Adrenal gland (tissue), 19 donors: ENCODE measurements at places on chromosomes 2 and 18.

- no peak for DNase-seq
Observed at GRCh38 chr18:23365602-23366001, 87.5 kb upstream of the RIOK3 start.

- no peak for DNase-seq
Observed at GRCh38 chr2:72788756-72789155, 37.1 kb downstream of the EXOC6B start.

DNA sequence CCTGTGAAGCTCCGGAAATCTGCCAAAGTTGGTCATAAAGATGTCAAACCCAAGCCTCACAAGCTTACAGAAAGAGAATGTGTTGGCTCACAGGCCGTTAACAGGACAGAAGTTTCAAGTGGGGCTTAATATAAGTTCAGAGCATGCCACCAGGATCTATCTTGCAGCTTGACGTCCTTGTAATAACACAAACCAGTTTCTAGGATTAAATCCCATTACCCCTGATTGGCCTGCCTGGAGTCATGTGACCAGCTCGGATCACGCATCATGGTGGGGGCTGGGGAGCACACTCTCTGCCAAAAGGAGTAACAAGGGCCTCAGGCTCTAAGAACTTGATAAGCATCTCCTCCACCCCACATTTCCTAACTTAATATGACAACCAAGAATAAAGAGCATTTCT lies 38.9 kb upstream of the SCG2 start:
- DNase-seq = no peak

- DNase-seq = no peak
Observed at GRCh38 chr2:40451918-40452605, at the start of gene SLC8A1. Gene SLC8A1 (minus strand): TSS chr2:40452090.

DNA sequence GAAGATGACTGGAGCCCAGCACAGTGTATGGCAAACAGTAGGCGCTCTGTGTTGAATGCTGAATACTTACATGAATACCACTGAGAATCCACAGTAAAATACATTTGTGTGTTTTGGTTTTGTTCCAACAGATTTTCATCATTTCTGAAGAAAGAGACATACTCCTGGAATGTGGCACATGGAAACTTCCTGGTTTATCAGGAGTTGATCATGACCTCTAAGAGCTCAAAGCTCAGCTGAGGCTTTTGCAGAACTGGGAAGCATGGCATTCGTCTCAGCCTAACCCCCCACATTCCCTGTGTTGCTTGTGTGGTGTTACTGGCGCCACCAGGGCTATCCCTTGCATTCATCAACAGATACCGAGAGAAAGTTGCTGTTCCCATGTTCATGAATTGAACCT lies 316.9 kb upstream of the REV1 start:
- DNase-seq = no peak
